Activated CD4-positive, alpha-beta T cell treated with anti-CD3 and anti-CD28 coated beads for 48 hours (primary cell): ENCODE measurements at places on chromosomes 13 and 19.

DNA sequence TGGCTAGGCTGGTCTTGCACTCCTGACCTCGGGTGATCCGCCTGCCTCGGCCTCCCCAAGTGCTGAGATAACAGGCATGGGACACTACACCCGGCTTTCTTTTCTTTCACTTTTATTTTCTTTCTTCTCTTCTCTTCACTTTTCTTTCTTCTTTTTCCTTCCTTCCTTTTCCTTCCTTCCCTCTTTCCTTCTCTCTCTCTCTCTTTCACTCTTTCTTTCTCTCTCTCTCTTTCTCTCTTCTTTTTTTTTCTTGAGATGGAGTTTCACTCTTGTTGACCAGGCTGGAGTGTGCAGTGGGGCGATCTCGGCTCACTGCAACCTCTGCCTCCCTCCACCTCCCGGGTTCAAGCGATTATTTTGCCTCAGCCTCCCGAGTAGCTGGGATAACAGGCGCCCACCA is 812 bp upstream of the ZNF493 start:
- no peak for DNase-seq

GRCh38 chr19:46413262-46414031 is at the start of gene CCDC8:
TSS of gene CCDC8 (minus strand) at chr19:46413564. CDS start at chr19:46412810, 754 bp downstream.
- DNase-seq, result no peak

DNA sequence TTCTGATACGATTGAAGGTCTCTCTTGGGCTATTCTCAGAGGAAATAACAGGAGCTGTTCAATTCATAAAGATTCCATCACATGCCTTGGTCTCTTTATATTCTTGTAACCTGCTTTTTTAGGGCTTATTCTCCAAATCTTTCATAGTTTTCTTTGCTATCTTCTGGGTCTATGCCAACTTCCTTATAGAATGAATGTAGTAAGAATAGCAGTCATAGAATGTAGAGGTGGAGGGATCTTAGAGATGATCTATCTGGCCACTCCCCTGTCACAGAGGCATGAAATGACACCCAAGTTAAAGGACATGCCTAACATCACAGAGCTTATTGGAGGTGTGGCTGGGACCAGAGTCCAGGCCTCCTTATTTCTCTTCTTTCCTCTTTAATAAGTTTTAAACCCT is 13.2 kb downstream of the LCP1 start:
- DNase-seq, result no peak

- peak; percentile 70 for DNase-seq
Observed at GRCh38 chr19:14114854-14115253, 2.7 kb downstream of the PRKACA start.

- DNase-seq, result no peak
Observed at GRCh38 chr13:30051531-30052060, 201.2 kb upstream of the UBL3 start.

DNA sequence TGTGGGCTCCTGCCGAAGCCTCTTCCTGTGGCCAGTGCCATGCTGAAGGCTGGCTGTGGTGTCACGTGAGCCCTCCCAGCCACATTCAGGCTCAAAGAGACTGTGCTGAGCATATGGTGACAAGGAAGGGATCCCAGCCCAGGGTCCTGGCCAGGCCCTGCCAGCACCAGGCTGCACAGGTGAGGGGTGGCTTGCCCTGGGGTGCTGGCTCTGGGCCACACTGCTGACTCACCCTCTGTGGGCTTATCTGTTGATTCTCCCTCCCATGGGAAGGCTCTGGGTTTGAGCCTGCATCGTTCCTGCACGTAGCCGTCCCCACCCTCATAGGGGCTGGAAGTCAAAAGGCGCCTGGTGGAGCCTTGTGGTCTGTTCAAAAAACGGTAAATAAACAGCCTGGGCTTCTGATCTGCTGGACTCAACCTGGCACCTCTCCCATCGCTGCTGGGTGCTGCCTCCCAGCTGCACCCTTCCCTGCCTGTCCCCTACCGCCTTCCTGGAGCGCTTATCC is 31.1 kb downstream of the DNM2 start:
- DNase-seq, result no peak

DNA sequence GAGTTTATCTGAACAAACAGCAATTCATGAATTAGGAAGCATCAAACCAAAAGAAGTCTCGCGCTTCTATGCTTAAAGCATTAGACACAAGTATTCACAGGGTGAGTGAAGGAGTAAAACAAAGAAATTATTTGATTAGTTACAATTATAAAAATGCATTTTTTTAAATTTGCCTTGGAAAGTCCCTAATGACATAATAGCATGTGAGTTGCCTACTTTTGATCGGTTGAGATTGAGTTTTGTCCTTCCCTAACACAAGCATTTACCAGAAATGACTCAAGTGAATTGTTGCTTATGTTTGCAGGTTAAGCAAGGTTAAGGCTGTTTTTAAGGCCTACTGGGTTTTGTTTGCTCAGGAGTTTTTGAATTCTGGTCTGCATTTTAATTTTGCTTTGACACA is 389 bp upstream of the ZNF649 start:
- DNase-seq, result no peak
